Foreskin melanocyte (primary cell): ENCODE measurements at places on chromosomes 16 and 17.

- no peak for DNase-seq
These were observed 39.6 kb upstream of the RPL38 start for GRCh38 chr17:74163836-74164235.

DNA sequence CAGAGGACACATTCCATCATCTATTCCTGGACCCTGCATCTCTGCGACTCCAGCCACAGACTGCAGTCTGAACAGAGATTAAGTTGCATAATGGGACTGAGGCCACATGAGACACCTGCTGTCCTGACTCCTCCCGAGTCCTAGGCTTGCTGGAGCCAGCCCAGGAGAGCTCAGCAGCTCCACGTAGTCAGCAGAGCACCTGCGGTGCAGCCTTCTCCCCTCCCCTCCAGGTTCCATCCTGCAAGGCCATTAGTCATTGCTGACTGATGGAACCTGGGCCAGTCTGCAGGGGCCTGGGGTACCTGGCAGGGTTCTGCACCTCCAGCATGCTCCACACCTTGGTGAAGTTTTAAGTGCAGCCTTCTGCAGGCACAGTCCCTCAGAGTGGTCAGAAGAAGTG is 76.7 kb downstream of the PLD6 start:
- no peak for DNase-seq

- no peak for DNase-seq
These were observed 6.3 kb downstream of the IGSF6 start for GRCh38 chr16:21646091-21646490.

DNA sequence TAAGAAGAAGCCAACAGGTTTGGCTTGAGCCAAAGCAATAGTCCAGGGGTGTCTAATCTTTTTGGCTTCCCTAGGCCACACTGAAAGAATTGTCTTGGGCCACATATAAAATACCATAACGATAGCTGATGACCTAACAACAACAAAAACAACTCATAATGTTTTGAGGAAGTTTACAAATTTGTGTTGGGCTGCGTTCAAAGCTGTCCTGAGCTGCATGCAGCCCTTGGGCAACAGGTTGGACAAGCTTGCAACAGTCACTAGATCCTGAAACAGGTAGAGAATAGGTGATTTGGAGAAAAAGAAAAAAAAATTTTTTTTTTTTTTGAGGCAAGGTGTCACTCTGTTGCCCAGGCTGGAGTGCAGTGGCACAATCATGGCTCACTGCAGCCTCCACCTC is 4.5 kb downstream of the CRYBA1 start:
- DNase-seq = no peak
